ENCODE measurements at places on chromosomes 2 and 18.

GRCh38 chr2:241087420-241088268 lies 14.4 kb downstream of the MTERF4 start:
- DNase-seq = no peak

DNA sequence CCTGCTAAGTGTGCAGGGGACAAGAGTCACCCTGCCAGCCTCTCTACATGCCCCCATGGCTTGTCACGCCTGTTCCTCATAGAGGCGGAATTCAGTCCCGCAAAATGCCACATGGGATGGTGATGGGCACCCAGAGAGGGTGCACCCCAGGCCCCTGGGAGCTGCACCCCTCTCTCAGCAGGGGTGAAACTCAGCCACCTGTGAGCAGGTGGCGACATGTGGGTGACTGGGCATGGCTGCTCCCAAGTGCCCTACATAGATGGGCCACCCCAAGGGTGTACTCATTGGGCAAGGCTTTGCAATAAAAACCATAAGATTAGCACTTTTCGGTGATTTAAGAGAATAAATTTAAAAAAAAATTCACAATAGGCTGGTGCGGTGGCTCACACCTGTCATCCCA lies 6.3 kb downstream of the HS6ST1 start:
- DNase-seq = no peak

DNA sequence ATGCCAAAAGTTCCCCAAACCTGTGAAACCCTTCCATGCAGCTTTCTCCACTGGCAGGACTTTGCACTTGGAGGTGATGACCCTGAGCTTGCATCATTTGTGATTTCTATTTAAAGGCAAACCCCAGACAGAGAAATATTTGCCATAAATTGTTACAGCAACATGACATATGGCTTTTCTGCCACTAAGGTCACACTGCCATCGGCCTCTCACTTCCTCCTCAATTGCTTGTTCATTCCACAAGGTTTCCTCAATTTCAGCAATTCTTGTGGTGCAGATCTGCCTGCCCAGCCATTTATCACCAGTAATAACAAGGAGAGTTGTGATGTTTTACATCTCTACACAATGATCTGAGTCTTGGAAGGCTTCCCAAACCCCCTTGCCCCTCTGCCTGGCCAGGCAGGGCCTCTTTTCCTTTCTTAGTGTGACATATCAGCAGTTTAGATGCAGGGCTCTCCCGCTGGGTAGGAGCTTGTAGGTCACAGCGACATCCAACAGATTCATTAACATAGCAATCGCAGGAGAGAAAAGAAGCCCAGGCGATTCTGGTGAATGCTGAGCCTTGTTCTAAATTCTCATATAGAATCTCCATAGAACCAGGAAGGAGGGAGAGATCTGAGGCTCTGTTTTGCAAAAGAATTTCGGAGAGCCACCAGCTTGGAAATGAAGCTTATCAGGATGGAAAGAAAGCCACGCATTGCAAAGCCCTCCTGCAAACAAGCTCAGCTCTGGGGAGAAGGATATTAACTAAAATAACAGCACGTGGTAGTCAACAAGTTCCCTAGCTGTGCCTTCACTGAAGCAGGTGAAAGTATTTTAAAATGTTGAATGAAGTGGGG lies 46.7 kb upstream of the ITGA6 start:
- no peak for DNase-seq

DNA sequence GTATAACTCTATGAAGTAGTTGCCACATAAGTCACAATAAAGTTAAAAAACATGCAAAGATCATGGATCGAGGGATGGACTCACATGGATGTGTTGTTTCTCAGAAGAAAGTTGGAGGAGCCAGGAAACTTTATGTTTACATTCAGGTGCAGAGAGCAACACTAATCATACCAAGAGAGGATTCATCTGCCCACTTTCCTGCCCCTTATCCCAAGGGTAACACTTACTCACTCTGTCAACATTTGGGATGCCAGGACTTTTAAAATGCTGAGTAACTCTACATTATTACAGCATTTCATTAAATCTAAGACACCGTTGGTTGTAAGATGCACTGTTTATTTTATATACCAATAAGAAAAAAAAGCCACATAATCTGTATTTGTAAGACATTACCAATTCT lies 170.4 kb downstream of the KCNE4 start:
- no peak for DNase-seq

DNA sequence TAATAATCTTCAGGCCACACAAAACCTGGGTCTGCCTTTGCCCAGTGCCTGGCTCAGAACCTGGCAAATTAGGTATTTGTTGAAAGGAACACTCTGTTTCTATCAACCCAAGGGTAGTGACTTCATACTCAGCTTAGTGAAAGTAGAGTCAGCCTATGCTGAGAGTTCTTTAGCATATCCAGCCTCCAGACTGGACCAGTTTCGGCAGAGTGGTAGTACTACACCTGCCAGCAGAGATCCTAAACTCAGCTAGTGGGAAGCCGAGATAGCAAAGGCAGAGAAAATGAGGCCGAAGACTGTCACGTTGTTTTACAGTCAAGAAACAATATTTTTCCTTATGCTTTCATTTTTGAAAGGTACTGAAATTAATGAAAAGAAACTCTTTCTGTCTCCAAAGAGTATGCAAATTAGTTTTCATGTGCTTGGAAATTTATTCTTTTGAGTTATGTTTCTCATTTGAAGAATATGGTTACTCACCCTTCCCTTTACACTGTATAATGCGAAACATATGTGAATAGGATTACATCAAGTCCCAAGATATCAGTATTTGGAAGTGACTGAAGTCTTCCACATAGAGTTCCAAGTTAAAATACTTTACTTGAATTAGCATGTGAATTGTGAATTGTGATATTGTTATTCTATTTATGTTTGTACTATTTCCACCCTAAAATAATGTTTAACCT lies 52.2 kb upstream of the UGP2 start:
- no peak for DNase-seq

- DNase-seq = no peak
Observed at GRCh38 chr2:121284463-121285449, at the start of gene TFCP2L1. TSS of gene TFCP2L1 (minus strand) at chr2:121285202. CDS start at chr2:121285109, 93 bp downstream.

DNA sequence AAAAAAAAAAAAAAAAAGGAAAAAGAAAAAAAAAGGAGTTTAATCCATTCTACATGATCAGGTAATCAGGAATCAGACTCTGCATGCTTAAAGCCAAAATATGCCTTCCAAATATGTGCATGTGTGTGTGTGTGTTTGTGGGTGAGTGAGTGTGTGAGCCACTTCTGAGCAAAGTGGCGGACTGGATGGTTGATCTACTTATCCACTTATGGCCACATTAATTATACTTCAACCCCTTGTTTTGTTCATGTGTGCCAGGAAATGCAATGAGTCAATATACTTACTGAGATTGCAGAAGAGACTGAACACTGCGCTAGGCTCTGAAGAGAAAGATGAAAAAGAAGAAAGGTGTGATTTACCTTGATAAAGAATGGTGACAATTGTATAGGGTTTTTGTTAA lies 586.5 kb upstream of the NXPH2 start:
- DNase-seq = no peak

- no peak for DNase-seq
Observed at GRCh38 chr2:121969166-121969565, 213.7 kb downstream of the TSN start.

DNA sequence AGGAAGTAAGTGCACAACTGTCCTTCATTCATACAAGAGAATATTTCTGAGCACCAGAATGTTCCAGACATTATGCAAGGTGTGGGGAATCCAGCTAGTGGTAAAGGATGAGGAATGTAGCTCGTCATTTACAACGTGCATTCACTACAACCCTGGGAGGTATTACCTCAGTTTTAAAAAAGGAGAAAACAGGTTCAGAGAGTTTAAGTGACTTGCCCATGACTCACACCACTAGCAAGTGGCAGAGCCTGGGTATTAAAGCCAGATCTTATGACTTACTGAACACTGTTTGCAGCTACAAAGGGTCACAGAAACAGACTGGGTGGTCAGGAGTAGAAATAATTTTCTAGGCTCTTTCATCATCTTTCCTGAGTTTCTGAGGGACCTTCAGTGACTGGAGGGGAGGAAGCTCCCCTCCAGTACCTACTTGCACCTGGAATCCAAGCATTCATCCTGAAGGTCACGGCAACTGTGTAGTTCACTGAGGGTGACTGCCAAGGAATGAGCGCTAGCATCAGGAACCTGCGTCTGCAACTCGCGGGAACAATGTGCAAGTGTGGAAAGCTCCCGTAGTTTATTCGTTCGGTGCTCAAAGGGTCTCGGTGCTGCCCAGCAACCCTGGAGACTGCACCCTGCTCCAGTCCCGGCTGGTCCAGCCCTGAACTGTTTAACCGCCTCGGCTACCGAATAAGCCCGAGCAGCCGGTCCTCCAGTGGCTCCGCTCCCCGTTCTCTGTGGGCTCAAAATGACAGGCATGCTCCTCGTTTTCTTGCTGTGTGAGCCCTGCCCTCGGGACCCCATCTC lies 647 bp downstream of the CCDC121 start:
- no peak for DNase-seq

DNA sequence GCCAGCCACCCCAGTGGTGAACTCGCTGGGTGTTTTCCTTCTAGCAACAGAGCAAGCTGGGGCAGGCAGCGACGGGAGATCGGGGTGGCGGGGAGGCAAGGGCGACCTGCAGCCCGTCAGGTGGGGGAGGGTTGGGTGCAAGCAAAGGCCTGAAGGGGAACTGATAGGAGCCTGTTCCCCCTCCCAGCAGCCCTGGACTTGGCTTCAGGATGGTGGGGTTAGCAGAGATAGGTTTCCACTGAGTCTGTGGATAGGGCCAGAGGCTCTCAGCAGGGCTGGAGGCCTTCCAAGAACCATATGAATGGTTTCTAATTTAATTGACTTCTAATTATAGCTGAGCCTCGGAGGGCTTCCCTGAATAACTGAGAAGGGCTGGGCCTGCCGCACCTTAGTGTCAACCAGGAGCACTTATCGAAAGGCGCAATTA lies 55.3 kb downstream of the EDAR start:
- DNase-seq = no peak

GRCh38 chr2:23436346-23437098 lies 51.5 kb downstream of the KLHL29 start:
- DNase-seq = no peak

- DNase-seq = peak; percentile 3
Observed at GRCh38 chr18:961644-962355, 57.1 kb downstream of the ADCYAP1 start.

GRCh38 chr18:79826966-79827365 lies 29.2 kb downstream of the KCNG2 start:
- DNase-seq = no peak

GRCh38 chr2:210179351-210179990 lies 8.3 kb upstream of the KANSL1L start:
- DNase-seq = no peak

GRCh38 chr2:30566631-30567030 lies 119.6 kb downstream of the LCLAT1 start:
- no peak for DNase-seq

DNA sequence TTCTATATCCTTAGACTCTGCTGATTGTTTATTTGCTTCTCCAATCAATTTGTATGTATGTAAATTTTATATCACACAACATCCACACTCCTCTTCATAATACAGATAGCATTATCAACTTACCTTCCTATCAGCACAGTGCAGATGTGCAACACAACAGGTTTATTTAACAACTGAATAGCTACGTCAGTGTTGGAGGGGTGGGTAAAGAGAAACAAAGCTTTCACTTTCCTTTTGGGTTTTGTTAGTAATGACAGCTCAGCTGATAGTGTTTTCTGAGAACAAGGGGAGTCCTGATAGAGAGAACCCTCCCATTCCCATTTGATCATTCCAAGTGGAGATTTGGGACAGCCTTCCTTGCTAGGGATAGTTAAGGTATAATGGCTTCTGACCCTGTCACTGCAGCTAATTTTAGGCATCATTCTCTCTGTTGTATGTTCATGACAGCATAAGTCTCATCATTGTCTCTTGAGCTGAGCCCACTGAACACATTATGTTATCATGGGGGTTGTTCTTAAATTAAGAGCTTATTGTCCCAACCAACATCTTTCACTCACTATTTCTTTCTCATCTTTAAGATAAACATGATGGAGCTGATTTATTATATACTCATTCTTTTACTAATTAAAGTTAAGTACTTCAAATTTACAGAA lies 227.7 kb downstream of the GPD2 start:
- DNase-seq = no peak

- no peak for DNase-seq
Observed at GRCh38 chr2:12107939-12108338, 361.5 kb downstream of the LPIN1 start.

- peak; percentile 47 for DNase-seq
Observed at GRCh38 chr2:176126929-176127773, 2.4 kb upstream of the HOXD8 start.

DNA sequence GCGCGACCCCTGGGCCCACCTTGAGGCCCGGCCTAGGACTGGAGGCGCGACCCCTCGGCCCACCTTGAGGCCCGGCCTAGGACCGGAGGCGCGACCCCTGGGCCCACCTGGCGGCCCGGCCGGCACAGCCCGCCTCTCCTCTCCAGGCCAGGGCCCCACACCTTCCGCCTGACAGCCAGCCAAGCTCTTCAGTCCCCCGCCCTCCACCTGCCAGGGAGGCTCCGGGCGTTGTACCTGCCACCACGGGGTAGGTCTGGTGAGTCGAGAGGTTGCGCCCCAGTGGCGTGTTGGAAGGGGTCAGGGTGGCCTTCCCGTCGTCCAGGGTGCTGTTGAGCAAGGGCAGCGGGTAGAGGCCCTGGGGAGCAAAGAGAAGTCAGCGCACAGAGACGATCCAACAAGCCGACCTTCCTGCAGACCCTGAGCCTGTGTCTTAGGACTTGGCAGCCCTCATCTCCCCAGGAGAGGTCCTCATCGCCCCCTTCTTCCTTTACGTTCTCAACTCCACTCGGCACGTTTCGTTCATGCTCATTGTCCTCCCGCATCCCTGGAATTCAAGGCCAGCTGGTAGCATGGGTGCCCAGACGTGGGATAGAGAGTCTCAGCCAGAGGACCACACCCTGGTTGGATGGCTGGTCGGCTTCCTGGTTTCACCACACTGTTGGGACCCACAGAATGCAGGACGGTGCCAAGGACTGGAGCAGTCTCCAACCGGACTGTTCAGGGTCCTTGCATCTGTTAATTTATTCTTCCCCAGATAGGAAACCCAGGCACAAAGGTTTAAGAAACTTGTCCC lies 42.2 kb downstream of the PAX8 start:
- DNase-seq = no peak

DNA sequence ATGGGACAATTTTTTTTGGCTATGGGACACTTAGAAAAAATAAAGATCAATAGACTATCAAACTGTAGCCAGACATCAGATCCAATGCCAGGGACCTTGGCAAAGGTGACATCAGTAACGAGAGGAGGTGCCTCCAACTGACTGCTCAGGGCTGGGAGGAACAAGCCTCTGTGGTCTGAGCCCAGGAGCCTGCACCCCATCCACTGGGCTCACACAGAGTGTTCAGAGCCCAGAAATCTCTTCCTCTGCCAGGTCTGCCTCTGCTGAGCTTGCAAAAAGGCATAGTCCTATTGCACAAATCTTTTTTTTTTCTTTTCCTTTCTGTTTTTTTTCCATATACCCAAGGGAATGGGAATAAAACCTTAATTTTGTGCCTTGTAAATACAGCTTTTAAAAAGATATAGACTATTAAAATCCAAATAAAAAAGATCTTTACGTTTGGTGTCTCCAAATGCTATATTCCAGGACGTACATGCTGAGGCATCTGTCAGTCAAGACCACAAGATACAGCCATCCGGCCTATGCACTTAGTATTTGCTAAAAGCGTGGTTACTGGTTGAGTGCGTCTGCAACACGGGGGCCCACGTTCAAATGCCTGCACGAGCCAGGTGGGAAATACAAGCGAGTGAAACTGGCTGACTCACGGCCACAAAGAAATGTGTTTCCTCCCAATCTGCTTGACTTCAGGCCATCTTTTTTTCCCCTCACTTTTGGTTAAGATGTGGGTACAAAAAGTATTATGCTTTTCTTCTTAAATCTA lies 7.8 kb upstream of the ARHGAP25 start:
- peak; percentile 66 for DNase-seq

All from stimulated activated CD8-positive, alpha-beta memory T cell treated with anti-CD3 and anti-CD28 coated beads, Interleukin-4, amount 100 ng/mL, for 1 hour (primary cell).